ENCODE measurements at places on chromosomes 3 and 15.
A peak's percentile ranks its signal among the peaks of the same experiment; 100 is the strongest.

GRCh38 chr15:74873756-74874424 is 725 bp upstream of the SCAMP2 start:
- no peak for DNase-seq

GRCh38 chr3:150462108-150462507 is 54.0 kb downstream of the TSC22D2 start:
- no peak for DNase-seq

DNA sequence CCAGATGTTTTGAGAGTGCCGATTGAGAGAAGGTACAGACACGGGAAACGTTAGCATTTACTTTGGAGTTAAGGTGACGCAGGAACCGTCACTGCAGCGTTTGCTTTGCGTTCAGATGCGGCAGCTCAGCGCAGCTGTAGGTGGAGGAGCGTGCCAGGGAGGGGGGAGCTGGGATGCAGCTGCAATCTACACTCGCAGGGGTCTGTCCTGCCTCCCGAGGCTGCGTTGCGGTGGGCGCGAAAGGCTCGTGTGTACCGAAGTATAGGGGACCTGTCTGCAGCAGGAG is 425 bp upstream of the FYTTD1 start:
- no peak for DNase-seq

DNA sequence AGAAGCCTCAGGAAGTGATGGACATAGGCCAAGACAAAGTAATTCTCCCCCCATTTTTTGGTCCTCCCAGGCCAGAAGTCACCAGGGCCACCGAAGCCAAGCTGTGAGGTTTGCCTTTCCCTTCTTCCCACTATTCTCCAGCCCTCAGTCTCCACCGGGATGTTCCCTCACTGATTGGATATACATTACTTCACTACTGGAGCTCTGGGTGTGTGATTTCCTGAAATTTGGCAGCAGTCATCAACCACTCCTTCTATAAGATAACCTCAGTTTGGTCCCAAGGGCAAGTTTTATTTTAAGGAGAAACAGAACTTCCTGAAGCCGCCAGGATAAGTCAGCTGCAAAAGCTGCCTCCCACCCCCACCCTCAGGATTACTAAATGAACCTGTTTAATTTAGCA is 11.3 kb downstream of the SLCO2A1 start:
- no peak for DNase-seq

GRCh38 chr15:69412274-69412673 is 1.9 kb upstream of the KIF23 start:
- DNase-seq: no peak

- no peak for DNase-seq
Measured at GRCh38 chr3:100695696-100696095, 13.6 kb upstream of the TFG start.

GRCh38 chr3:124883766-124884473 is 3.2 kb downstream of the ITGB5 start:
- DNase-seq: no peak

DNA sequence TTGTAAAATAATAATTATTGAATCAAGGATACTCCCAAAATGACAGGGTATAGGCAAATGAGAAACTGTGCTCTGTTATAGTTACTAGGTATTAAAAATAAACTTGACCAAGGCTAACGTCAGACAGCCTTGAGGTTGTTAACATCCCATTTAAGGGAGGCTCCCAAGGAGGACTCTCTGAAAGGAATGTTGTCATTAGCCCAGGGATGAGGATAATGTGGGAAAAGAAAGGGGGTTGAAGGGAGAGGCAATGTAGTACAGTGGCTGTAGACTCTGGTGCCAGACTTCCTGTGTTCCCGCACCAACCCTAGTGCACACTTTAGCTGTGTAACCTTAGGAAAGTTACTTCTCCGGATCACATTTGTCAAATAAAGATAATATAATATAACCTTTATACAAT is 47.0 kb upstream of the RARB start:
- DNase-seq: no peak

- DNase-seq: no peak
Measured at GRCh38 chr3:136962927-136963326, 5.1 kb downstream of the IL20RB start.

DNA sequence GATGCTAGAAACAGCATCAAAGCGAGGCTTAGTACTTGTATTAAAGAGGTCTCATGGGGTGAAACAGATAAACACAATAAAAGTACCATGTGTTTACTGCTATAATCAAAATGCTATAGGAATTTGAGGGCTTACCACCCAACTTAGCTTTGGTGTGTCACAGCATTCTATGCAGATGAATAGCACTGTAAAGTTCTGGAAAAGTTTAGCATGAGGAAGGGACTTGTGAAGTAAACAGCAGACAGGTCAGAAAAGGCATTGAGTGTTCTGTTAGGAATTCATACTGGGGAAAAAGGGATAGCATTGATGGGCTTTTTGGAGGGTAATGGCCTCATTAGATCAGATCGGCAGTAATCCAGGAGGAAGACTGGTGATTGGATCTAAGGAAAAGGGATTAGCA is 505.3 kb downstream of the NLGN1 start:
- no peak for DNase-seq

DNA sequence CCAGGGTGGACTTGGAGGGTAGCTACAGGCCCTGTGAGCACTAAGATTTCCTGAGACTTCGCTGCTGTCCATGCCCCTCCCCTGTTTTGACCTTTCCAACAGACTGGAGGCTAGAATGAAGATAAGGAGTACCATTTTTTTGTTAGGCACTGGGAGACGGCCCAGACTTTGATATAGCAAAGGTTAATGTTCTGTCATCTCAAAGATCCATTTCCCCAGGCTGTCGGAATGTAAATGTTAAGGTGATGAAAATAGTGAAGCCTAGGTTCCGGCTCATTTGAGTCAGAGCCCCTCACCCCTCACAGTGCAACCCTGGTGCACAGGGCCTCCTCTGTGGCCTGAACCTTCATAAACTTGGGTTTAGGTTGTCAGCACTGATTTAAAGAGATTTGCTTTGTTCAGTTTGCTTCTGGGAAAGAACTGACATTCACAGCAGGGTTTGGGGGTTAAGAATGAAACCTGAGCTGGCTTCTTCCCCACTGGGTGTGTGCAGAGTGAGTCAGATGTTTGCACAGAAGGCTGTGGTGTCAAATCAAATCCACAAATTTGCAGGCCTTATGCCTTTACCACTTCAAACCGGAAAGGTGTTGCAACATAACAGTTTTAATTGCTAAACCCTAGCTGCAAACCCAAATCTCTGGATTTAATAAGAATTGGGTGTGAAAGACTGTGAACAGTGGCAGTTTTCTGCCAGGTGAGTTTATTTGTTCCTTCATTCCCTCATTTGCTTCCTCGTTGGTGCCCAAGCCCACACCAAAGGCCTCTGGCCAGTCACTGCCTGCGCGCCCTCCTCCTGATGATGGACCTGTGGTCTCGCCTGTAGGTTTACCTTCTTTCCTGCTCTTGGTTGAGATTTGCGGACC is 20.6 kb upstream of the KCTD6 start:
- no peak for DNase-seq

DNA sequence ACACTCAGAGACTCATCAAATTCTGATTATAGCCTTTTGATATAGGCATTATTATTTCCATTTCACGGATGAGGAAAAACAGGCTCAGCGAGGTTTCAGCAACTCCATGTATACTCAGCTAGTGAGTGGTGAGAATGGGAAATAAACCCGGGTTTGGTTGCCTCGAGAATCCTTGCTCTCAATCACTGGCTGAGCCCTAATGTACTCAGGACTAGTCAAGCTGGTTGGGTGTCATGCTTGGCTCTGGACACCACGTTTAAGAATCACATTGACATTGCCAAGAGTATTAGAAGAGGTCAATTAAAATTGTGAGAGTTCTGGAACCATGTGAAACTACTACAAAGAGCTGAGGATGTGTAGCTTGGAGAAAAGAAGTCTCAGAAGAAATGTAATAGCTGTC is 444.5 kb downstream of the MFSD1 start:
- DNase-seq: no peak

- no peak for DNase-seq
Measured at GRCh38 chr15:81152339-81152738, 18.3 kb downstream of the CFAP161 start.

DNA sequence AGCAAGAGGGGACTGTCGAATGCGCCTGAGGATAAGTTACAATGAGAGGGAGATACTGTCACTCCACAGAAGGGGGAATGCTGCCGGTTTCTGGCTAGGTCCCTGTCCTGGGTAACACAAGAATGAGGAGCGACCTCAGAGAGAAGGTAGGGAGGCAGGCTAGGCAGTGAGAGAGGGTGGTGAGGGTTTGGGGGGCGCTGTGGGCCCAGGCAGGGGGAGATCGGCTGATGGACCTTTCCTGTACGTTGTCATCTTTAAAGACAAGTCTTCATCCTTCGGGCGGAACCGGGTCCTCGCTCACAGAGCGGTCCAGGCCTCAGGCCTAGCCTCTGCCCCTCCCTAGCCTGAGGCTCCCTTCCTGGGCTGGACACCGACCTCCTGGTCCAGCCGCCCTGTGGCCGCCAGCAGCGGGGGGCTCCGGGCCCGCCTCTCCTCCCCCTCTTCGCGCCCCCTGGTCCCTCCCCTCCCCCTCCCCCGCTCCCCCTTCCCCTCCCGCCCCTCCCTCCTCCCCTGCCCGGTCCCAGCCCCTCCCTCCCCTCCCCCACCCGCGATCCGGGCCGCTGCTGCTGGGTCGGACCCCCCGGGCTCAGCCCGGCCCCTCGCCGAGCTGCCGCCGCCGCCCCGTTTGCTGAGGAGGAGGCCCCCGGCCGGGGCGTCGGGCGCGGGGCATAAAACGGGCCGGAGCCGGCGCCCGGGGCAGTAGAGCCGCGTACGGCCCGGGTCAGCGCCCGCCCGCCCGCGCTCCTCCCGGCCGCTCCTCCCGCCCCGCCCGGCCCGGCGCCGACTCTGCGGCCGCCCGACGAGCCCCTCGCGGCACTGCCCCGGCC is at the start of gene CHRD:
CHRD (plus strand) TSS at position 697 of the 827 bp plus-strand sequence. CDS start 265 bp downstream, outside the sequence.
- DNase-seq: peak; percentile 66

- no peak for DNase-seq
Measured at GRCh38 chr3:182810574-182811268, 17.4 kb downstream of the ATP11B start.

GRCh38 chr3:127254033-127254644 is 33.7 kb downstream of the PRR20G start:
- DNase-seq: no peak

DNA sequence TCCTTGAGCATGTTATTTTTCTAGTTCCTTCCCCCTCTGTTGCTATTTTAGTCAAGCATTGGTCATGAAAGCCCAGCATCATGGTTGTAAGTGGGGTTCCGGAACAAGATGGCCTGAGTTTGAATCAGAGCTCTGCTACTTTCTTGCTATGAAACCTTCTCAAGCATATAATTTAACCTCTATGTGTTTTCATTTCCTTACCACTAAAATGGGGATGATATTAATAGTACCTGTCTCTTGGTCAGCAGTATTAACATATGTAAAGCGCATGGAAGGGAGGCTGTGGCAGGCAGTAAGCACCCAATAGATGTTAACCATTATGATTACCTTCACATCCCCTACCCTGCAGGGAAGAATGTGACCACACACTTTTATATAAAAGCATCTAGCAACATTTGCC is 14.3 kb upstream of the SPRED1 start:
- no peak for DNase-seq

GRCh38 chr3:147414390-147415138 is 5.4 kb downstream of the ZIC1 start:
- DNase-seq: no peak

DNA sequence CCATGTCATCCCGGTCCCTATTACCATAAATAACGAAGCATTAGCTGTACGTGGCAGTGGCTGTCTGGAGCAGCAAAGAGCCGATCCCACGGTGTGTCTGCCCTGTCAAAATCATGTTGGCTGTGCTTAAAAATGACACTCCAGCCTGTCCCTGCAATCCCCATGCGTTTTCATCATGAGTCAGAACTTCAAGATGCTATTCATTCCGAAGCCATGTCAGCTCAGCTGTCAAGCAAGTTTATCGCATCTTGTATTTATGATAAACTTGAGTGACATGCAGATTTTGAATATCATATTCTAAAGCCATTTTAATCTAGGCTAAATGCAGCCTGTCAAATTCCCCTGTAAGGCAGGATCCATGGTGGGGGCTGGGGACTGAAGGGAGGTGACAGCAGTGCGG is 152.4 kb downstream of the TJP1 start:
- DNase-seq: no peak

DNA sequence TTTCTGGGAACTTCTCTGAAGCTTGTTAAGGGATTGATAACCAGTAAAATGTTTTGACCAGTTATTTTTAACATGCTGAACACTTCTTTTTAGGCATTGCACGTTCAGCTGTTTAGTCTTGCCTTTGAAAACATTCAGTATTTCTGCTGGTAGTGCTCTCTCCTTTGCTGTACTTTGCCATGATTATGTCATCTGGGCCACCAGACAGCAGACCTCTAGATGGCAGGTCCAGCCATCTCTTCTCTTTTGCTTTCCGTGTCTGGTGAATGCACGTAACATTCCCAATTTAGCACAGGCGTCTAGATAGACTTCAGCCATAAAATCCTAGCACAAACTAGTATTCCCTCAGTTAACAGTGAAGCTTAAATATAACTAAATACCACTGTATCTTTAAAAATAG is 57.8 kb downstream of the RAB7A start:
- DNase-seq: no peak

GRCh38 chr3:157156837-157157635 is 2.9 kb downstream of the CCNL1 start:
- DNase-seq: no peak

GRCh38 chr3:6326771-6327170 is 534.1 kb upstream of the GRM7 start:
- peak; percentile 50 for DNase-seq

GRCh38 chr3:121998030-121998580 is 23.9 kb downstream of the ILDR1 start:
- DNase-seq: no peak

DNA sequence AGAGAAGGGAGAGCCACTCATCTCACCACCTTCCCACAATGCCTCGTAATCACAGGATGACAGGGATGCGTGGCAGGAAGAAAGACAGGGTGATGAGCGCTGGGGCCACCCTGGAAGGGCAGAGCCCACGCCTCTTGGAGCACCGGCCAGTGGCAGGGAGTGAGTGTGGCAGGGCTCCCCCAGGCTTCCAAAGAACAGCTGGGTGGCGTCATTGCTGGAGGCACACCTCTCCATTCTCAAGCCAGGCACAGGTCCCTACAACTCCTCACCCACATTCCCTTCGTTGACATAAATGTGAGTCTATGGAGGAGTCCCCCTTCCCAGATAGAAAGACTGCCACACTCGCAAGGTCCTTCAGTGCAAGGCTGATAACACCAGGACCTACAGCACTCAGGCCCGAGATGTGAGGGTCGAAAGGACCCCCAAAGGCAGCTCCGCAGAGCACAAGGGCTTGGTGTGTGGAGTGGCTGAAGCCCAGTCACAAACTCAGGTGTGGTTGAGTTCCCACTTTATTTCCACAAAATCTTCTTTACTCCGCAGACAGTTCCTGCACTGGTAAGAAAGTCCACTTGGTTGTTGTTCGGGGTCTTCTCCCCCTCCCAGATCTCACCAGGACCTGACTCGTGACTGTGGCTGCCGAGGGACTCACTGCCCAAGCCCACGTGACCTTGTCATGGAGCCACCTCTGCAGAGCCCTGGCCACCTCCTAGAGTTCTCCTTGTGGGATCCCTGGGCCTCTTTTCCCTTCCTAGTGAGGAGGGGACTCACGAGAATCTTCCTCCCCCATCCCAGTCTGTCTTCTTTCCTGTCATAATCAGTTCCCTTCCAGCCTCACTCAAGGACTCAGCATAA is 22.4 kb upstream of the CORO2B start:
- no peak for DNase-seq

GRCh38 chr15:38506997-38507396 is 53.1 kb downstream of the FAM98B start:
- DNase-seq: no peak

Measured in femur (tissue), 1 donor.